T follicular helper cell (primary cell): ENCODE measurements at places on chromosomes 6 and 20.

DNA sequence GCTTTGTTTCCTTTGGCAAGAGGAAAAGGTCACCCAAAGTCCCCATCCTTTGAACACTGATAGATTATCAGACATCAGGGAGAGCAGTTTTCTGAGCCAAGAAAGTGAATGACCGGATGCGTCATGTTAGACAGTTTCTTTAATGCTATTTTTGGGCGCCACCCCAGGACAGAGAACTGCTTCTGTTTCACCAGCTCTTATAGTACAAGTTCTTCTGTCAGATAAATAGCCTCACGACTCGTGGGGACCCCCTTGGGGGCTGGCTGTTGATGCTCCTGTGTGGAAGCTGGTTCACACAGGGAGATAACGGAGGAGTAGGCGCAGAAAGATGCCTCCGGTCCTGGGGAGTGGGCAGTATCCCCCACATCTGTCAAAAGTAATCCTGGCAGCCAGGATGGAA lies 54.6 kb downstream of the NPEPL1 start:
- no peak for DNase-seq

DNA sequence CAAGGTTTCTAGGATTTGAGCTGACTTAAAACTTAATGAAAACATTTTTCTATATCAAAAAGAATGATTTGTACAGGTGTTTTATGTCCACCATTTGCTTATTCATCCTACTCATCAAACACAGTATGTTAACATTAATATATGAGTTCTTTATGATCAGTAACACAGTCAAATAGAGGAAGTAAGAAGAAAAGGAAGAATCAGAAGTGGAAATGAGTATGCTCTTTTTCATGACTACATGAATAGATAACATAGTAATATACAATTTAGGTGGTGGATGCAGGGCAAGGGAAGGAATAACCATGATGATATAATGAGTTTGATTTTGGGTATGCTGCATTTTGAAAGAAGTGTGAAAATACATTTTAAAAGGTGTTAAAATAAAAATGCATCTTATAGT lies 16.5 kb downstream of the KPNA5 start:
- no peak for DNase-seq

DNA sequence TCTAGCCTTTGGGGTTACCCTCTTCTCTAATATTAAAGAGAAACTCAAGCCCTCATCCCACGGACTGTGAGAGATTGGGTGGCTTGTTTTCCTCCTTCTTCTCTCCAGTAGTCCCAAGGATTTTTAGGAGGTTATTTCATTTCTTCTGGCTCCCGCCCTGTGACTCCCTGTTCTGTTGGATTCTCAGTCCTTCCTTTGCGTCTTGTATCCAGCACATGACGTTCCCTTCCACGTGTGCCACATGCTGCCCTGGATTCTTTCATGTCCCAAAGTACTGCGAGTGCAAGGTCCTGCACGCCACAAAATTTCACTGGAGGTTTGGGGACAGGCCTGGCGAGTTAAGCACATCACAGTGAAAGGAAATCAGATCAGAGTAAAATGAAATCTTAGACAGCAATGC lies 213.4 kb downstream of the PACRG start:
- DNase-seq = no peak

DNA sequence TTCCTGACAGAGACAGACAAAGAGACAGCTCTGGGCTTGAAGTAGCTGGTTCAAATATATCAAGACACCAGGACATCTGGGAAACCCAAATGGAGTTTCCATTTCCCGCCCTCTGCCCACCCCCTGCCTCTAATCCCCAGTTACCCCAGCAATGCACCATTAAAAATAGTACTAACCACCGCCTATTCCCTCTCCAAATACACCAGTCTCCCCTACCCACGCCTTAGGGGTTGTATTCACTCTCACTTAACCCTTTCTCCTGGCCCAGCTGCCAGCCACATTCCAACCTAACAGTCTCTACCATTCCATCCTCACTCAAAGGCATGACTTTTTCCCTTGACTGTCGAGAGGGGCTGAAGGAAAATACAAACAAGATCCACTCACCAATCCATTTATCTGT lies 22.4 kb downstream of the GABBR1 start:
- DNase-seq = no peak

DNA sequence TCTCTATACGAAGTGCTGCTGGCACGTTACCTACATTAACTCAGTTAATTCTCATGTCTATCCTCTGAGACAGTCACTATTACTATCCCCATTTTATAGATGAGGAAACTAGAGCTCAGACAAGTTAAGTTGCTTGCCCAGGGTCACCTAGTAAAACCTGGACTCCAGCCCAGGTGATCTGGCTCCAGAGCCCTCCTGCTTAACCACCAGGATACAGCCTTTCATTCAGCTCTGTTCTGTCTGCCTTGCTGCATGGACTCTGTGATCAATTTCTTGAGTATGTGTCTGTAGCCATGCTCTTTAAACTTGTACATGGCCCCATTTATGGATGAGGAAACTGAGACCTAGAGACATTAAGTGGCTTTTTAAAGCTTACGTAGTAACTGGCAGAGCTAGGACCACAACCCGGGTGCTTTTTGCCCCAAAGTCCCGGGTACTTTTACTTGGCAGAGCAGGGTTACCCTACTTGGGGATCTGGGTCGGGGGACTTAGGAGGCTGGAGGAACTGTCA lies 4.7 kb downstream of the CDKN1A start:
- DNase-seq = no peak

- no peak for DNase-seq
Measured at GRCh38 chr6:106244931-106245330, 80.6 kb downstream of the ATG5 start.

GRCh38 chr6:14622085-14622484 lies 504.5 kb downstream of the CD83 start:
- DNase-seq = no peak

DNA sequence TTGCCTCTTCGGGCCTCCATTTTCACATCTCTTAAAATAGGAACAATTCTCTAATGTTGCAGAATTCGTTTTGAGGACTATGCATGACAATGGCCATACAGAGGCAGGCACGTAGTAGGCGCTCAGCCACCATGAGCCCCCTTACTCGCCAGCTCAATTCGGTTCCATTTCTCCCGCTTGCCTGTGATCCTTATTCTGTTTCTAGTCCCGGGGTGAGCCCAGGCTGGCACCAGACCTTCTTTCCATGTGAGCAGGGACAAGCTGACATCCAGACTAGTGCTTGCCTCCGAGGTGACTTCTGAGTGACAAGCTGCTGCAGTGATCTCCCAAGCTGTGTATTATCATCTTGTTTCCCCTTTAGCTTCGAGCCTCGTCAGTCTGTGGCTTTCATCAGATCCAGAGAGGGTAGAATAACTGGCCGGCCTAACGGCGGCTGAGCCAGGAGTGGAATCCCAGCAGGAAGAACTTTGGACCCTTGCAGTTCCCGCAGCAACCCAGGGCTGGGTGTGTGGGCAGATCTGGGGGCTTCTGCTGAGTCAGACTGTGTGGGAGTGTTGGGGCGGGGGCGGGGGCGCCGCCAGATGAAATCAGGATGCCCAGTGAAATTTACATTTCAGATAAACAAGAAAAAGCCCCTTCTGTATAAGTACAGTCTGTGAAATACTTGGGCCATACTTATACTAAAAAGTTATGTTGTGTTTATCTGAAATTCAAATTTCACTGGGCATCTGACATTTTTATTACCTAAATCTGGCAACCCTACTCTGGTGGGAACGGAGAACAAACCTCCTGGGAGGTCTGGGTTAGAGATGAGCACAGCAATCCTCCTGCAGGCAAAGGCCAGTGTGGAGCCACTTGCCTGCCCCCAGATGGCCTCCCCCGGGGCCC lies 10.9 kb downstream of the BANF2 start:
- DNase-seq = no peak

GRCh38 chr20:40771848-40772511 lies 82.9 kb upstream of the MAFB start:
- no peak for DNase-seq

DNA sequence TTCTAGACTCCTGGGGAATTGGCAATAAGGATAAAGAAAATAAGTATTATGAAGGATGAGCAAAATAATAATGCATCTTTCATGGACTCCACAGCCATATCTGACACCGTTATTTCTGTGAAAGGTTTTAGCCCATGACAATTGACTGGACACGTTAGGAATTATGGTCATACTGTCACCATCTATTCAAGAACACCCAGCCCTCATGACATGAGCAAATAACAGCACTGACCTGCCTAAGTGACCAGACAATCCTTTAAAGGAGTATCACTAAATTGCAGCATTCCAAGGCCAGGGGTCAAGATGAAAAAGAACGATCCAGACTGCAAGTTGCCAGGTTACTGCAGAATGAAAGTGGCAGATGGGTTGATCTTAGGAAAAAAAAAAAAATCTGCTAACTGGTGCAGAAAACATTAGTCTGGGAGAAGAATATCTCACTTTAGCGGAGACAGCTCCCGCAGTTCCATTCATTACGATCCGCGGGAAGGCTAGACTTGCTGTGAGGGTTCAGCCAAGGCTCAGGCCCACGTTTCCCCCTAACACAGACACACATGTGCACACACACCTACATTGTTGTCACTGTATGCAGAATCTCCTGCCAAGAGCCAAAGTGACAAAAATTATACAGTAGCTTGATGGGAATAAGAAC lies 237.7 kb upstream of the AGPAT4 start:
- no peak for DNase-seq

DNA sequence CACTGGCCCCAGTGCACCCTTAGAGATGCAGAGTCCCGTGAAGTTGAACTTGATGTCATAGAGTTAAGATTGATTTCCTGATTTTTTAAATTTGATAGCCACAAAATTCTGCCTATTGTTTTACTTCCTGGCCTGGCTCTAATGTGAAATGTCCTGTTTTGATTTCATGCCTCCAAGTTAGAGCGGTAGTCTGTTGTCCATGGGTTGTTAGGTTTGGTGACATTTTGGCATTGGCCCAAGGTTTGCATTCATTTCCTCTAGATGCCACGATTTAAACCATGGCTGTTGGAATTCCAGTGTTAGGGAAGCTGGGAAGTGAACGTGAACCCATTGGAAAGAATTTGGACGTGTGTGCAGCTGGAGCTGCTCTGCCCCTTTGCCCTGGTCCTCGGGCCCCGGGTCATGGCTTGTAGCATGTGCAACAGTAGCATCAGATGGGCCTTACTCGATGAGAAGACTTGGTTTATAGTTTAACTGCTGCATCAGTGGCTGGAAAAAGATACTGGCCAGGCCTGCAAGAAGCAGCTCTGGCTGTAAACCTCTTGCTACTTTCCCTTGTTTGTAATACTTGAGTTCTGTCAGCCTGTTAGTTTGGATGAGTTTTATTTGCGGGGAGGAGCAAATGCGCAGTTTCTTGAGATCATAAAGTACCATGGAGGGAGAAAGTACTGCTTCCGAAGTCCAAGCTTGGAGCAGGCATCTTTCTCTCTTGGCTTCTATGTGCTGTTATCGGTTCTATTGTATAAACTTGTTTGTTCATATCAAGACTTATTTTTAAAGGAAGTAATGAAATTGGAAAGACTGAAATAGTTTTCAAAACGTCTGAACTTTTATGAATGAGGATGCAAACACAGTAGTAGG lies 121.4 kb upstream of the CLDN20 start:
- DNase-seq = no peak

DNA sequence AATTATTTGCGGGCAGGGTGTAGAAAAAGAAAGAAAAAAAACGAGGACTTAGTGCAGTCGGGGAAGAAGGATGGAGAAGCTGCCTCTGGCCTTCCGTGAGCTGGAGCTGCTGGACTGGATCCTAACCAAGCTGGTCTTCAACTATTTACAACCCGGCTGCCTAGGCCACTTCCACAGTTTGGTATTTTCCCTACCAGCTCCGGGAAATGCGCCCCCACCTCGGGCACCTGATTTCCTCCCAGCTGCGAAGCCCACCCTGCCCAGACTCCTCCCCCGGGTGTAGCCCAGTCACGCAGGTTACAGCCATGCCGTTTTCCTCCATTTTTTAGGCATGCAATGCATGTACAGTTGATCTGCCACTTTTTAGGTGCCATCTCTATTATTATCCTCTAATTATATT lies 21.2 kb downstream of the THEMIS start:
- DNase-seq = no peak

DNA sequence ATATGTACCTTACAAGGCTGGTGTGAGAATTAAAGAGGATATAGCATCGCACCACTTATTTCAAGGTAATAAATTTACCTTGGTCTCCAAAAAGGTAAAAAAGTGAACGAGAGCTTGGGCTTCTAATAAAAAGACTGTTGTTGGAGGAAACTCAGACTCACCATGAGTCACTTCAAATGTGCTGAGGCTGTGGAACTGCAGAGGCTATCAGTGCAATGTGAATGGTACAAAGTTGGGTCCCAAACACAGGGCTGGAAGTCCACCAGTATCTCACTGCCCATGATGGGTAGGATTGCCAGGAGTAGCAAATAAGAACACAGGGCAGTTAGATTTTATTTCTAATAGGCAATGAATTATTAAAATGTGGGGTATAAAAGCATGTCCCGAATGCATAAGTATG lies 200.6 kb downstream of the MAFB start:
- no peak for DNase-seq

DNA sequence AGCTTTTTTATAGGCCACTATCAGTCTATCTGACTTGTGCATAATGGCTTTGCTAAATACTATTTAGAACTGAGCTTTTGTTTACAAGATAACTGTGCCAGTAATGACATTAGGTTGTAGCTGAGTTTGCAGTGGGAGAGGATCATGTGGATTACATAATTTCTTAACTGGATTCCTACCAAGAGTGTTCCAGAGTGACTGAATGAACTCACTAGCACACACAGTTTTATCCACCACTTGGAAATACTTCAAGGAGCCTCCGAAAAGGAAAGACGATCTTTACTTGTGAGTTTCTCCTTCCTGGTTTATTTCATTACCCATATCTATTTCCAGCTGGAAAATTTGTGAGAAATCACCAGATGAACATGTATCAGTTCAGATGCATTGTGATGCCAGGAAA lies 10.9 kb upstream of the SYNE1 start:
- no peak for DNase-seq

- no peak for DNase-seq
Measured at GRCh38 chr6:16973545-16974386, 128.1 kb upstream of the STMND1 start.

GRCh38 chr6:56474532-56474931 lies 168.2 kb downstream of the DST start:
- DNase-seq = no peak

GRCh38 chr20:52688345-52688744 lies 283.8 kb upstream of the TSHZ2 start:
- no peak for DNase-seq

- DNase-seq = no peak
Measured at GRCh38 chr20:60589623-60590022, 631.4 kb downstream of the CDH26 start.

- no peak for DNase-seq
Measured at GRCh38 chr6:142666599-142667185, 278.3 kb downstream of the HIVEP2 start.

GRCh38 chr6:157329829-157330228 lies 6.5 kb upstream of the TMEM242 start:
- no peak for DNase-seq

- no peak for DNase-seq
Measured at GRCh38 chr20:38136421-38137245, 28.4 kb downstream of the TGM2 start.

- DNase-seq = peak; percentile 56
Measured at GRCh38 chr6:29631860-29632731, 887 bp downstream of the GABBR1 start.

GRCh38 chr20:32585586-32586127 lies 524 bp upstream of the NOL4L start:
- no peak for DNase-seq
